ENCODE measurements at places on chromosomes 11 and 22.
A peak's percentile ranks its signal among the peaks of the same experiment; 100 is the strongest.

DNA sequence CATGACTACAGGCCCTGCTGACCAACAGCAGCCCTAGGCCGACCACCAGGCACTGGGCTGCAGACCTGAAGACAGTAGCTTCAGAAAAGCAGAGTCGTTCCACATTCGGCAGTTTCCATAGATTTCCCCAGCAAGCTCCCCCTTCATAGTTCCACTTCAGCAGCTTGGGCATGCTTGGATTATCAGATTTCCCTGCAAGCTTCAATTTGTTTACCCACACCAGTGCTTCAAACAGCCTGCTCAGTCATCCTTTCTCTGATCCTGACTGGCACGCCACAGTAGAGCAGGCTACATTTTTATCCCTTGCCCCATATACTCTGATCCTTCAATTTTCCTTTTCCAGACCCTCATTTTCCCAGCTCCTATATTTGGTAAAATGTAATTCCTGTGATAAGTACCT, 51.1 kb upstream of the CFAP300 start:
- DNase-seq: no peak

DNA sequence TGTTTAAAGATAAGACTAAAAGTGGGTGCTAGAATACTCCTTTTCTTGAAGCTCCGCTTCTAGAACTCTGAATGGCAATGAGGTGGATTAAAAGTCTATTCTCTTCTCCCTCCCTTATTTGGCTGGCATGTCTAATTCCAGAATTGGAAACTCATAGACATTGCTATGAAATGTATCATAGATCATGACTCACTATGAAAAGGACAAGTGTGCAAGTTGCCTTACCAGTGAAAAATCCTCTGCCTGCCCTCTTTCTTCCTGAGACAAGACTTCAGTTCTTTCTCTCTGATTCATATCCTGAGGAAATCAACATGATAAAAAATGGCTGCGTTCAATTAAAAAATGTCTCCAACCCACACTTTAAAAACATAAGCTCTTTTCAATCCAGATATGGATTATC, 73.2 kb upstream of the BLID start:
- DNase-seq: peak; percentile 87

DNA sequence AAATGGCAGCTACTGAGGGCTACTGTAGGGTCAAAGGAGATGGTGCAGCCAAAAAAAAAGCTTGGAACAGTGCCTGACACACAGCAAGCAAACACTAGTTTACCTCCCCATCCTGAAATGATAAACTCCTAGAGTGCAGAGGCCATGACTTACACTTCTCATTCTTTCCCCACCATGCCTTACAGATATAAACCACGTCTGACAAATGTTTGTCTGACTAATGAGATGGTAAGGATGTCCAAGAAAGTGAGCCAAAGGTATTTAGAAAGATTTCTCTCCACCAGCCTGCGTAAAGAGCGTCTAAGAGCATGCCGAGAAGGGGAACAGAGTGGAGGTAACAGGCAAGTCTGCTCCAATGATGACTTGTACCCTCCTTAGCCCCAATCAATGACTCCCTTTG, 99.0 kb downstream of the LARGE1 start:
- no peak for DNase-seq

DNA sequence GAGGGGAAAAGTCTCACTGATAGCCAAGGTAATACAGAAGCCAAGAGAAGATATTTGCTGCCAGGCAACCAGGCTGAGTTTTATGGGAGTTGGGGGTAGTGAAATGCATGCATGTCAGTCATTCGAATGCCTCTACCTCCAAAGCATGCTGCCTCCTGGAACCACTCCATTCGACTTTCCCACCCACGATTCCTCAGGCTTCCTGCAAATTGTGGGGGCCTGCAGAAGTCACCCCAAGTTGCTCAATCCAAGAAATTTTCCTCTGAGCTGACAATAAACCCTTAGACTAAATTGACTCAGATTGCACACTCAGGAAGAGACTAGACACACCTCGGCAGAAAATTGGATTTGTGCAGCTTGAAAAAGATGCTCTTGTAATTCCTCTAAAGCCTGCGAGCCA, 73.6 kb upstream of the GRK3 start:
- no peak for DNase-seq

GRCh38 chr11:92875473-92875872, 94.0 kb upstream of the MTNR1B start:
- peak; percentile 44 for DNase-seq

- no peak for DNase-seq
Measured at GRCh38 chr11:58652726-58653280, 30.3 kb downstream of the CNTF start.

DNA sequence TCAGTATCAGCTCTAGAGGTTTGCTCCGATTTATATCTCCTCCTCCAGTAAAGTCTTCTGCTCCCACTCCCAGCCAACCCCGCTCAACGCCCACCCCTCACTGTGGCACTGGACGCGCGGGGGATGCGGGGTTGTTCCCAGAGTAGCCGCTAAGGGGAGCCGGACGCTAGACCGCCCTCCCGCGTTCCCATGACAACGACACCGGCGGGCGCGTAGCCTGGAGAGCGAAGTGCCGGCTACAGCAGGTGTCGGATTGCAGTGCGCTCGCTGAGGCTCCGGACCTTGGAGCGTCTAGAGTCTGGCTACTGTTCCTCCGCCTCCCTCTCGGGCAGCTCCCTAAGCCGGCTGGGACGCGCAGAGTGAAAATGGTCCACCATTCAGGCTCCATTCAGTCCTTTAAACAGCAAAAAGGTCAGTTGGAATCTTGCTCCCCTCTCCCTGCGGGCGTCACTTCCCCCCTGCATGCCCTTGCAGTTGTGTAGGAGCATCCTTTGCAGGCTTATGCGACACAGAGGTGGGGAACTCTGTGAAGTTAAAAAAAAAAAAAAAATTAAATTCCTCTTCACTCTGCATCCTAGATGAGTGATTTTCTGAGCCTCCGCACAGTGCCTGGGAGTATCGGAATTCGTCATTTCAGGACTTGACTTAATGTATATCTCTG, at the start of gene ANO3:
Gene ANO3 (plus strand): TSS at position 220 of the 661 bp plus-strand sequence. CDS start 146 bp downstream, at position 366.
- peak; percentile 91 for DNase-seq

DNA sequence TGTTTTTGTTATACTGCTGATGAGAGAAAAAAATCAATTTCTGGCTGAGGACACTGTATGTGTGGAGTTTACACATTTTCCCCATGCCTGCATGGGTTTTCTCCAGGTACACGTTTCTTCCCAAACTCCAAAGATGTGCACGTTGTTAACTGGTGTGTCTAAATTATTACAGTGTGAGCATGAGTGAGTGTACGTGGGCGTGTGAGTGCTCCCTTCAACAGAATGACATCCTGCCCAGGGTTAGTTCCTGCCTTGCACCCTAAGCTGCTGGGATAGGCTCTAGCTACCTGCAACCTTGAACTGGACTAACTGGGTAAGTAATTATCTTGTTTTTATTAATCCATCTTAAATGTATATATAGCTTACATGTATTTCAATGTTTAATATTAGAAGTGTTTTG, 5.5 kb downstream of the NPAT start:
- DNase-seq: no peak

DNA sequence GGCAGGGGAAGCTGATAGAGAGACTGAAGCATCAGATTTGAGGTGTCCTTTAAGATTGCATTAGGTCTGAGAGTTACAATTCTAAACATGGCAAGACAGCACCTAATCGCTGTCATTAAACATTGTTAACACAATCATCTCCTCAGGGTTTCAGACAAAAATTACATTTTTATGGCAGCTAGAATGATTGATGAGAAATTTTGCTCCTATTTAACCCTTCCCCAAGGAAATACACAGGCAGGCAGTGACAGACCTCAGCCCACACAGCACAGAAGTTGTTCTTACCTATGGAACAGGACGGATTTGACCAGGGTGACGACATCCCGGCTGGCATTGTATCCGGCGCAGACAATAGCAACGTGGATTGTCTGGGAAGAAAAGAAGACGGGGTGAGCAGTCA, 294.3 kb downstream of the LARGE1 start:
- DNase-seq: no peak

DNA sequence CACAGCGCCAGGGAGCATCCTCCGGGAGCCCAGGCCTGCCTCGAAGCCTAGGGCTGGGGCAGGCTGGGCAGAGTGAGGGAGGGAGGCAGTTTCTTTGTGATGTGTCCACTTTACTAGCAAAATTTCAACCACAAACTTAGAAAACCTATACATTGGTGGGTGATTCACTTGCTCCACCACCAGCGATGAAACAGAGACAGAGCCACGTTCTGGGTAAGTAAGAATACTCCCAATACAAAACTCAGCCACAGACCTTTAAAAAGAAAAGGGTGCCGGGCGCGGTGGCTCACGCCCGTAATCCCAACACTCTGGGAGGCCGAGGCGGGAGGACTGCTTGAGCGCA, 22.3 kb downstream of the CDKN1C start:
- DNase-seq: no peak

GRCh38 chr22:39995393-39996252, 869 bp downstream of the FAM83F start:
- no peak for DNase-seq

DNA sequence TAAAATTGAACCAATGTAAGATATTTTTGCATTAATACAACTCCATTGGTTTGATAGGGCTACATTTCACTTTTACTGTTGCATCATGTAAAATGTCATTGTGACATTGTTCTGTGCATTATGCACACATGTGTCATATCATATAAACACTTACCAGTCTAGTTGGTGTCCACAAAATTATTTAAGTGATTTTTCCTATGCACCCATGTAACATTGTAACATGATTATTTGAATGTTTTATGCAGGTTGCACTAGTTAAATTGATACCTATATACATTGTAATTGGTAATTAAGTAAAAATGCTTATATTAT, 9.6 kb upstream of the BIRC3 start:
- no peak for DNase-seq

DNA sequence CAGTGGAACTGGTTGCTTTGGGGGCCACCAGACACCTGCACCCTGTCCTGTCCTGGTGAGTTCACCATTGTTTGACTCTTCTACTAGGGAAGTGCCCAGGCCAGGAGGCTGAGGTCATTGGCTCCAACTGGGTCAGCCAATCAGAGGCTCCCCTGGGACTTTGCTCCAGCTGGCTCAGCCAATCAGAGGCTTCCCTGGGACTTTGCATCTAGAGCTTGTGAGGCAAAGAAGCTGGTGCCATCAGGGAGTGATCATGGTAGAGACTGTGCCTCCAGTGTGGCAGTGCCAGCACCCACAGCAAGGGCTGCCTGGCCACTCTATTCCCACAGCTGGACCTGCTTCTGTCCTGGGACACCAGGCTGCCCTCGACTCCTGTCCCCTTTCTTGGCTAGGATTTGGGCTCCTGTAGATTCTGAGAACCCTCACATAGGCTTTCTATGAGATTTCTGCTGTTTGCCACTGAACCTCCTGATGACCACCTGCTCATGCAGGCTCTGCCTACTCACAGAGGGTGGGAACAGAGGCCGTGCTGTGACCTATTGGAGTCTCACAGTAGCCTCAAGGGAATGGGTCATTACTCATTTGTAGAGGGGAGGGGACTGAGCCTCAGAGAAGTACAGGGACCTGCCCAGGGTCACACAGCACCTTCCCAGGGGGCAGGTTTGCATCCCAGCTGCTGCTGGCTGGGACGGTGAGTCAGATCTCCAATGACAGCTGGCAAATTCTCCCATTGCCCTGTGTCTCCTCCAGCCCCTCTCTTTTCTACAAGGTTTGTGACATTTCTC, 59.2 kb upstream of the SHISAL1 start:
- no peak for DNase-seq

DNA sequence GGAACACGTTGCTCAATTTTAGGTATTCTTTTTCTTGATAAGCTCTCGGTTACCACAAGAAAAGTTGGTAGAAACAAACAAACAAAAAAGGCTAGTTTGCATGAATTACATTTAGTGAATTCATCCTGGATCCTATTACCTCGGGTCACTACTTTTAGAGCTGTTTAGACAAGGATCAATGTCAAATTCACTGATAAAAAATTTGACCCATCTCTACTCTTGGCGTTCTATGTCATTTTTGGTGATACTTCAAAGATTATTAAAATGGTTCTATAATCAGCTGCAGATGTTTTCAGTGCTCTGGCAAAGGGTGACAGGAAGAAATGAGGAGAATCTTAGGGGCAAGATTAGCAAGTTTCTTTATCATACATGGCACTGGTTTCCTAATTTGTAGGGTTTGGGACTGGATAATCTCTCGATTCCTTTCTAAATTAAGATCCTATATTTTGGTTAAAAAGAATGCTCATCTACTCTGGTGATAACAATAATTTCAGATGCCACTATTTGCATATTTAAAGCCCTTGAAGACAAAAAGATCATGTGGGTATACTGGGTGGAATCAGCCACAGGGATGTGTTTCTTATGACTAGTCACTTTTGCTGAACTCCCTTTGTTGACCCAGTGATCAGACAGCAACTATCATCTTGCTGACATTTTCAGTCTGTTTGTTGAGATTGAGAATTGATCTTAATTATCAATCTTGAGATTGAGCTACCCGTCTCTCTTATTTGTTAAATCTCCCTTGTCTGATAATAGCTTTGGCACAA, 442.9 kb downstream of the AASDHPPT start:
- DNase-seq: no peak

GRCh38 chr11:119373059-119373920, 8.2 kb downstream of the USP2 start:
- DNase-seq: no peak

DNA sequence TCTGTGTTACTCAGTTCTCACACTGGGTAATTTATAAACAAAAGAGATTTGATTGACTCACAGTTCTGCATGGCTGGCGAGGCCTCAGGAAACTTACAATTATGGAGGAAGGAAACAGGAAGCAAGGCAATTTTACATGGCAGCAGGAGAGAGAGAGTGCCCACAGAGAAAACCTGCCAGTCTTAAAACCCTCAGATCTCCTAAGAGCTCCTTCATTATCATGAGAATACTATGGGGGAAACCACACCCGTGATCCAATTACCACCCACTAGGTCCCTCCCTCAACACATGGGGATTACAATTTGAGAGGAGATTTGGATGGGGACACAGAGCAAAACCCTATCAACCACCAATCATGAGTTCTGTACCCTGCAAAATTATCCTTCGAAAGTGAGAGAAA, 1180.8 kb downstream of the JRKL start:
- DNase-seq: no peak

DNA sequence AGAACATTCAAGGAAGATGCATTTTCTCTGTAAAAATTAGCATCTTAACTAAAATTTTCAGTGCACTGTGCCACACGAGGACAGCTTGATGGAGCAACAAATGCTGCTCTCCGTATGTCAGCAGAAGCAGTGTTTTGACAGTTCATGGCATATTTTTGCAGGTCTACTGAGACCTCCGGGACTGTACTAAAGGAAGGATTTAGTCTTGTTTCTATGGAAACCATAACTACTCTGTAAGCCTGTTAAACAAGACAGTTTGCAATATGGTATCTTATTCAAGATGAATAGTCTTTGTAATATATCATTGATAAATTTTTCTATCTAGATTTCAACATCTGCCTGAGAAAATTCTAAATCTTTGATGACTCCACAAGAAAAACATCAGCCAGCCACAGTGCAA, 184.0 kb upstream of the GUCY1A2 start:
- no peak for DNase-seq

- no peak for DNase-seq
Measured at GRCh38 chr11:5153574-5154431, 754 bp downstream of the OR52A1 start.

DNA sequence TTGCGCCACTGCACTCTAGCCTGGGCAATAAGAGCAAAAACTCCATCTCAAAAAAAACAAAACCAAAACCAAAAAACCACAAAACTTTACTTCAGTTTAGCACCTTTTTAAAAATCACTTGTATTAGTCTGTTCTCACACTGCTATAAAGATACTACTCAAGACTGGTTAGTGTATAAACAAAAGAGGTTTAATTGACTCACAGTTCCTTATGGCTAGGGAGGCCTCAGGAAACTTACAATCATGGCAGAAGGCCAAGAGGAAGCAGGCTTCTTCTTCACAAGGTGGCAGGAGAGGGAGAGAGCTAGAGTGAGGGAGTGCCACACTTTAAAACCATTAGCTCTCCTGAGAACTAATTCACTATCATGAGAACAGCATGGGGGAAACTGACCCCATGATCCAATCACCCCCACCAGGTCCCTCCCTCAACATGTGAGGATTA, 261.3 kb downstream of the TMEM135 start:
- no peak for DNase-seq

Measured in astrocyte of the hippocampus (primary cell).